Renal cortical epithelial cell (primary cell): ENCODE measurements at places on chromosomes 12 and 14. TPM values are rescaled to one million over a fixed set of nuclear protein-coding genes. Genes with fewer than 3 reads are reported as not detected.

DNA sequence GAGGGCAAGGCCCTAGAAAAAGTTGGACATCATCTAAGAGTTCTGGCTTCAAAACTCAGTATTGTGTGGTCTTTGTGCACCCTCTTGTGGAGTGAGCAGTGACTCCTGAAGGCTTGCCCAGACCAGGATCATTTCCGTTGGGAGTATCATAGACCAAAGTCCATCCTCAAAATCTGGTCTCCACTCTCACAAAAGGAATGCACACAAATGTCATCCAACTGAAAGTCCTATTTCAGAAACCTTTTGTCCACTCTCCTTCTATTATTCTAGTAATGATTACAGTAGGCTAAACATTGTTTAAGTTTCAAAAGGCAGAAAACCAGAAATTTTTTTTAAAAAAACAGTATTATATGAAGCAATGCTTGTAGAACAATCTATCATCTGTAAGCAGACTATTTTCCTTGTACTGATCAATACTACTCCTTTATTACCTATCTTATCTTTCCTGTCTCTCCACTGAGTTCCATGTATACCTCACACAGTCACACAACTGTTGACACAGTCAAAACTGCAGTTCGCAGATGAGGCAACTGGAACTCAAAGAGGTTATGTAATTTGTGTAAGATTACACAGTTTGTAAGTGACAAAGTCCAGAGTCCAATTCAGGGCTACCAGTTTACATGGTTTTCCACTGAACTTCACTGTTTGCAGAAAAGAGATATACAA lies 41.4 kb downstream of the COX16 start:
- peak; percentile 64 for DNase-seq

DNA sequence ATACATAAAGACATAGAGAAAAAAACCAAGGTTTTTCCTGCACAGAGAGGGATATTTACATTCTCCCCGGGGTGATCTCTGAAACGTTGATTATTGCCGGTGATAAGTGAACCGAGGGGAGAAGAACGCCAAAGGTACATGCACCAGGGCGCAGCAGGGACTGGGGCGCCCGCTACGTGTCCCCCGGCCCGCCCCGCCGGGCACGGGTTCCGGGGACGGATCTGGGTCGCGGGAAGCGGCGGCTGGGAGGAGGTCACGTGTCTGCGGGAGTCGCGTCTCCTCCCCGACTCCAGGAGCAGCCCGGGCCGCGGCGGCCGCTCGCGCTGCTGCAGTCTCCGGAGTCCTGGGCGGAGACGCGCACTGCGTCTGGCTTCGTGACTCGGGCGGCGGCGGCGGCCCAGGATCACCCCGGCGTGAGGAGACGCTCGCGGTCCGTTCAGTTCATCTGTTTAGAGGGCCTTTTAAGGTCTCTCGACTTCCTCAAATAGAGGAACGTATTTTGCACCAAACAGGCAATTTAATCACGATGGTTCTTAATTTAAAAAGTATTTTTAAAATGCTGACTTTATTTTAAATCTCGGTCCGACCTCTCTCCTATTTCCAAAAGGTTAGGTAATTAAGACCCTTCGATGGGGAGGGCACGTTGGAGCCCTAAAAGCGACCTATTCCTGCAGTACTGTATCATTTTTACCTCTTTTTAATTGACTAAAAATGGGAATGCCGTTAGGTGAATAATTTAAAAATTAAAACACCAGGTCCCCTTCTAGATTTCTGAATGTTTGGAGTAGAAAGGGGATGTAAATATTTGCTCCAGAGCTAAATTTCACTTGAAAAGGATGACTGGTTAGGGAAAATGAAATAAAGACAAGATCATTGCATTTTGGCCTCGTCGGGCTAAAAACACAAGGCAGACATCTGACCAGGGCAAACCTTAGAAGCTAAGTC lies 1.8 kb upstream of the BHLHE41 start:
- DNase-seq, result peak; percentile 45

DNA sequence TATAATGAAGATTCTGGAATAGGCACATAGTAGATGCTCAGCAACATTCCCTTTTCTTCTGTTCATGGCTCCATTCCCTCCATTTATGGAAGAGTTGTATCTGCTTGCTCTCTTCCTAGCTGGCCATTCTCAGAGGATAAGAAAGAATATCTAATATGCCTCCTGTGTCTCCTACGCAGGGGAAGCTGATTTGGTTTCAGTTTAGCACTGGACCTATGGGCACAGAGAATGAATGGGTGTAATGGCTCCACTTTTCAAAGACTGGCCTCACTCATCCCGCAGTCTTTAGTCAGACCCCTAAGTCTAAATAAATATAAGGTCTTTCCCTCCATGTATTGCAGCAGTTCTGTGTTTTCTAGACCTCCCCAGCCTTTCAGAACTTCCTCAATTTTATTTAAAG lies 2.0 kb downstream of the PKP2 start:
- no peak for DNase-seq

DNA sequence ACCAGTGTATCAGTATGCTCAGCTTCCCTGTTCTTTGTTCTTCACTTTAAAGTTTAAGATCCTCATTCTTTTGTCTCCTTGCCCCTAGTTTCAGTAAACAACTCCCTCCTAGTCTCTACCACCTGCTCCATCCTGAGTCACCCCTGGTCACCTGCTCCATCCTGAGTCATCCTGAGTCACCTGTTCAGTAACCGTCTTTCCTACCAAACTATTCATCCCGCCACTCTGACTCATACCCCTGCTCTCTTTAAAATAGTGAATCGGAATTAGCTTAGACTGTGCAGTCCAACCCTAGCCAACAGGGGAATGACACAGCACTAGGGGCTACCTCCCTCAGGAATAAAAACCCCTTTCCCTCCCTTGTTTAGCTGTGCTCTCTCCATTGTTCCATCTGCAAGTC lies 888.1 kb upstream of the MDGA2 start:
- peak; percentile 71 for DNase-seq

- DNase-seq, result no peak
Observed at GRCh38 chr12:27545665-27546064, 21.7 kb downstream of the PPFIBP1 start.

- DNase-seq, result peak; percentile 62
Observed at GRCh38 chr12:95216711-95217376, 423 bp downstream of the FGD6 start.

GRCh38 chr14:30607156-30607780 lies 14.9 kb upstream of the SCFD1 start:
- peak; percentile 28 for DNase-seq

- peak; percentile 54 for DNase-seq
Observed at GRCh38 chr12:53652366-53652765, 23.5 kb downstream of the ATP5MC2 start.

GRCh38 chr12:7629465-7629864 lies 36.2 kb downstream of the APOBEC1 start:
- DNase-seq, result no peak

DNA sequence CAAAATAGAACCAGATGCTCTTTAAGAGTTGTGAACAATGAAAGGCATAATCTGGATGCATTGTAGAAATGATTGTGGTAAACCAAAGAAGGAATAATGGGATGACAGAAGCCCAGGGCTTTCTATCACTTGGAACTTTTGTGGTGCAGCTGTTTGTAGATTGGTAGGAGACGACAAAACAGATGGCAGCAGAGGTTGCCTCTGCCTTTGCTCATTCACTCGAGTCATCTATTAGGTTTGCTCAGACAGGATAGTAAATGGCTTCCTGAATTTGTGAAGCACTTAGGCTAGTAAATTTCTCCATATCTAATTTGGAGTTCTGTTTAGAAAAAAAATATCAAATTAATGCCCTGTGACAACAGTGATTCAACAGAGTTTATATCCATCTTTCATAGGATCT lies 78.4 kb downstream of the FGD4 start:
- peak; percentile 67 for DNase-seq

GRCh38 chr14:27391331-27391730 lies 793.5 kb upstream of the NOVA1 start:
- DNase-seq, result peak; percentile 29

DNA sequence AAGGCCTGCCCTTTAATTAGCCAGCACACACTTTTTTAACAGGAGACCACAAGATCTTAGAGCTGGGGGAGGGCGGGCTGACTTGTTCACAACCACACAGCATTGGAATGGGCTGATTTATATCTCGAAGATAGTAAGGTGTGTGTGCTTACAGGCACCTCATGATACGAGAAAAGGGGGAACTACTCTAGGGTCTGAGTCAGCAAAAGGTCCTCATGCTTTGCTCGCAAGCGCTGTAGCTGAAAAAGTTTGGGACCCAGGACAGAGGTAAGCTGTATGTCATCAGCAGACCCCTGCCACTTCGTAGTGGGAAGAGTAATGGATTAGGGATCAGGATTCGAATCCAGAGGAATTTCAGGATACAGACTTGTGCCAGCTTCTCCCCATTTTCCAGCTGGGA lies 88.9 kb upstream of the RBM19 start:
- DNase-seq, result no peak

GRCh38 chr12:12443431-12443878 lies 86.6 kb downstream of the BORCS5 start:
- DNase-seq, result no peak

DNA sequence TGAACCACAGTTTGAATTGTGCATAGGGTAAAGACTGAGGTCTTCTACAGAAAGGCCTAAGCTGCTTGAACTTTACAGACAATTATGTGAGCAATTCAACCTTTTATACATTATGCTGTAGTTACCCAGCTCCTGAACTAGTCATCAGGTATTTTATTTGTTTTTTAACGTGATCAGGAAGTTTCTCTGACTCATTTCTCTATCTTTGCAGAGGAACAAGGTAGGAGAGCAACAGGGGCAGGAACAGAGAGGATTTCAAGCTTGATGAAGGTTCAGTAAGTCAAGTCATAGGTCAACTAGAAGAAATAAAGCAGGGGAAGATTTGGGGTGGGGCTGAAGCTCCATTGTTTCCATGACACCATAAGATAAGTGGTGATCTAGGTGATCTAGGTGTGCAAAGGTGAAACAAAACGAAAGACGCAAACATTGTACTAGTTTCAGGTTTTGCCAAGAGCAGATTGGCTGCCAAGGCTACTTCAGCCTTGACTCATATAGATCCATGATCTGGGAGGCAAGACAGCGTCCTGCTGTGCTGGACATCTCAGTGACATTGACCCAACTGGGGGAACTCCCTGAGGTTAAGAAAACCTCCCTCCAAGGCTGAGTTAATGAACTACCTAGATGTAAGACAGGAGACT lies 198.1 kb downstream of the DAD1 start:
- DNase-seq, result peak; percentile 76

DNA sequence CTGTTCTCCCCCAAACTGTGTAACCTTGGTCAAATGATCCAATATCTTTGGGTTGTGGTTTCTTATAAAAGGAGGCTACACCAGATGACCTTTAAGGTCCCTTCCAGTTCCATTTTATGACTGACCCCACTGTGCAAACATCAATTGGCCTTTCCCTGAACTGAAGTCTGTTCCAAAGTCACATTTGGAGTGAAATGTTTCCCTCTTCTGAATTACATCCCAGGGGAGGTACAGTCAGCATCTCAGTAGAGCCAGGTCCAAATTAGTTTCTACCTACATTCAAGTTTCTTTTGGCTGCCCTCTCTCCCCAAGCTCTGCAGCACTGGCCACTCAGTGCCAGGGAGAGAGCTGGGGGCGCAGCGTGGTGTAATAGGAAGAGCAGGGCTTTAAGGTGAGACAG lies 34.4 kb downstream of the LIMA1 start:
- no peak for DNase-seq

DNA sequence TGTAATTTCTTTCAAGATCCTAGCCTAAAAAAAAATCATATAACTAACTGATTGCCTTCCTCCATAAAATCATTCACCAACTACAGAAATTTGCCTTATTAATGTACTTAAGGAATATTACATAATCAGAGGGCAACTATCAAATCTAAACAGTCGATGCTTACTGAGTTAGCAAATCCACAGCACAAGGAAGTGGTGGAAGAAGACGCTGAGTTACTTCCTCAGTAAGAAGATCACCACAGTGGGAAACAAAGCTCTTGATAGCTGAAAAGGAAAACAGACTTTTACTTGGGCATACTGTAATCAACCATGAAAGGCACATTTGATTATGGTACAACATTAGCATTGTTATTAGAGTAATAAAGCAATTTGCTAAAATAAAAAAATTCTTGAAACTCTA lies 48.7 kb downstream of the HEATR5A start:
- no peak for DNase-seq

DNA sequence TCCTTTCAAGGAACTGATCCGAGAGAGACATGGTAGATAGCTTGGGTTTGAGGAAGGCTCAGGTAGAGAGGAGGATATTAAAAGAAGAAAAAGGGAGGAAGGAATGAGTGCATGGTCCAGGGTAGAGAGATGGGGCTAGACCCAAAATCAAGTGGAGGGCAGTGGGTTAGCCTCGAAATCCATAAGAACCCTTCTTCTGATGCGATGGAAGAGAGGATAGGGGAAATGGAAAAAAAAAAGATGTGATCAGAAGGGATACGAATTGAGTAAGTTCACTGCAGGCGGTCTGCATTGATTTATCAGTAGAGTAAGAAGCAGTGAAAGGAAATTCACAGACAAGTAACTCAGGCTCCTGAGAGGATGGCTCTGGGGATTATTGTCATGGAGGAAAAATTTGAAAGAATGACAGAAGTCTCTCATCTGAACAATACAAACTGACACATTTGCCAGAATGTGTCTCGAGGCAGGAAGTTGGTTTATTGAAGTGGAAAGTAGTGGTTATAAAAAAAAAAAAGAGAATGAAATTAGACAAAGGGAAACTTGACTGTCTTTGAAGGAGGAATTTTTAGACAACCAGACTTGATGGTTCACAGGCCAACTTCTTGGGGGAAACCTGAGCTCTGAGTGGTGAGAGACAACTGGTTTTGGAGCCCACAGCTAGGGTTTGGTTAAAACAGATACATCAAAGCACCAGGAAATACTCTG lies 10.2 kb downstream of the PPFIBP1 start:
- DNase-seq, result peak; percentile 88

DNA sequence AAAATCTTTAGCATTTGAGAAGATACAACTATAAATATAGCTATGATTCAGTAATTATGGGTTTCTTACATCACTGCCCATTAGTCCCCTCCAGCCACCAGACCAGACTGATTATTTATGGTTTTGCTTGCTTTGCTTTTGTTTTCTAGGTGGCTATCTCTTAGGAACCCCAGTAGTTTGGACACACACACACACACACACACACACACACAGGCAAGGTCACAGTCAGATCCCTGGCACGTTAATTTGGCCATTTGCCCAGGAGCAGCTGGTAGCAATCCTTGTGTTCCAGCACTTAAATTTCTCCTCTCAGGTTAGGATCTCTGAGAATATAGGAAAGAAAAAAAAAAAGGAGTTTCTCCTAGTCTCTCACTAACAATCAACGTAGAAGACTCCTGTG lies 90.2 kb upstream of the RESF1 start:
- peak; percentile 71 for DNase-seq

- DNase-seq, result peak; percentile 88
Observed at GRCh38 chr12:58487678-58488161, 432.6 kb downstream of the LRIG3 start.

RFX4 gene
- not detected in 2 replicates for total RNA-seq

SLCO1C1 gene
- not detected in 2 replicates for total RNA-seq

IL23A gene
- 1.7 and 25.2 TPM in 2 replicates for total RNA-seq

HOXC10 gene
- total RNA-seq, result 1.6 and 15.3 TPM in 2 replicates

TMEM30B gene
- 0.45 and 4.2 TPM in 2 replicates for total RNA-seq

KIF5A gene
- 0.35 and 2.5 TPM in 2 replicates for total RNA-seq

TMEM179 gene
- not detected in 2 replicates for total RNA-seq

AMN gene
- 1.4 and 2.5 TPM in 2 replicates for total RNA-seq

TCL1A gene
- total RNA-seq, result not detected in 2 replicates

TSHR gene
- total RNA-seq, result 0.50 TPM in 1 of 2 replicates, not detected in the other
